Panc1 (cell line): ENCODE measurements at places on chromosomes 3 and 15.

GRCh38 chr3:127167315-127168043 lies 25.5 kb upstream of the PRR23E start:
- no peak for DNase-seq

- DNase-seq, result no peak
These were observed 31.0 kb upstream of the KLF13 start for GRCh38 chr15:31295658-31296057.

DNA sequence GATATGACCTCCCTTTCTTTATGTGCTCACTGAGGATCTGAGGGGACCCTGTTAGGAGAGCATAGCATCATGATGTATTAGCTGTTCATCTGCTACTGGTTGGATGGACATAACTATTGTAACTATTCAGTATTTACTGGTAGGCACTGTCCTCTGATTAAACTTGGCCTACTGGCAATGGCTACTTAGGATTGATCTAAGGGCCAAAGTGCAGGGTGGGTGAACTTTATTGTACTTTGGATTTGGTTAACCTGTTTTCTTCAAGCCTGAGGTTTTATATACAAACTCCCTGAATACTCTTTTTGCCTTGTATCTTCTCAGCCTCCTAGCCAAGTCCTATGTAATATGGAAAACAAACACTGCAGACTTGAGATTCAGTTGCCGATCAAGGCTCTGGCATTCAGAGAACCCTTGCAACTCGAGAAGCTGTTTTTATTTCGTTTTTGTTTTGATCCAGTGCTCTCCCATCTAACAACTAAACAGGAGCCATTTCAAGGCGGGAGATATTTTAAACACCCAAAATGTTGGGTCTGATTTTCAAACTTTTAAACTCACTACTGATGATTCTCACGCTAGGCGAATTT lies 14.9 kb downstream of the GREM1 start:
- no peak for DNase-seq

- no peak for DNase-seq
These were observed 540 bp upstream of the ADAMTS7 start for GRCh38 chr15:78811825-78812183.

DNA sequence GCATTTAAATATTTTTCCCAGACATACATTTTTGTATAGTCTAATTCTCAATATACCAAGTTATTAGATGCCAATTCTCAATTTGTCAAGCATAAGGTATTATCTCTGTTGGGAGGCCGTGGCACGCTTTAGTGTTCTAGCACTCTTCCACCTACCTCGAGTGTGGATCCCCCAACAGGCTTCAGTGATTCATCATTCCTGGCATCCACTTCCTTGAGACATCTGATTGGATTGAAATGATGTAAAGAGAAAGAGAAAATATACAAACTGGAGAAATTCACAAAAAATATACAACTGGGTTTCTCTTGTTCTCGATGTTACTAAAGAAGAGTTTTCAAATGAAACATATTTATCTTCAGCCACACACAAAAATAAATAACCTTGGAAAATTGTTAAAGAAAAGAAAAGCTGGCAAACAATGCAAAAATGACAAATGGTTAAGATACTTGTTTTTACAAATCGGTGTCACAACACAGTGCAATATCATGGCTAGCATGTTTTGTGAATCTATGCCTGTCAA lies 218.0 kb upstream of the CDIN1 start:
- DNase-seq, result no peak

GRCh38 chr3:179921500-179921899 lies 115.2 kb downstream of the PEX5L start:
- no peak for DNase-seq

GRCh38 chr15:25335279-25335678 lies 103.5 kb downstream of the UBE3A start:
- no peak for DNase-seq

GRCh38 chr3:135215516-135215915 lies 420.5 kb downstream of the EPHB1 start:
- DNase-seq, result no peak
